Right atrium auricular region (tissue), 2 donors: ENCODE measurements at places on chromosomes 11 and 22. TPM values are rescaled to one million over a fixed set of nuclear protein-coding genes. Genes with fewer than 3 reads are reported as not detected.

NF2 gene
- 52.5 TPM for total RNA-seq

GGTLC3 gene
- total RNA-seq: not detected

SLC37A2 gene
- 4.2 TPM for total RNA-seq

OR5P2 gene
- total RNA-seq: not detected

GGT5 gene
- 58.7 TPM for total RNA-seq

HSPB2 gene
- 13.0 TPM for total RNA-seq

TBX1 gene
- total RNA-seq: 0.24 TPM

GRCh38 chr22:29380032-29380781 is 8.2 kb downstream of the AP1B1 start:
- DNase-seq: no peak

- DNase-seq: no peak
Measured at GRCh38 chr22:20022978-20023613, 2.2 kb downstream of the TANGO2 start.

DNA sequence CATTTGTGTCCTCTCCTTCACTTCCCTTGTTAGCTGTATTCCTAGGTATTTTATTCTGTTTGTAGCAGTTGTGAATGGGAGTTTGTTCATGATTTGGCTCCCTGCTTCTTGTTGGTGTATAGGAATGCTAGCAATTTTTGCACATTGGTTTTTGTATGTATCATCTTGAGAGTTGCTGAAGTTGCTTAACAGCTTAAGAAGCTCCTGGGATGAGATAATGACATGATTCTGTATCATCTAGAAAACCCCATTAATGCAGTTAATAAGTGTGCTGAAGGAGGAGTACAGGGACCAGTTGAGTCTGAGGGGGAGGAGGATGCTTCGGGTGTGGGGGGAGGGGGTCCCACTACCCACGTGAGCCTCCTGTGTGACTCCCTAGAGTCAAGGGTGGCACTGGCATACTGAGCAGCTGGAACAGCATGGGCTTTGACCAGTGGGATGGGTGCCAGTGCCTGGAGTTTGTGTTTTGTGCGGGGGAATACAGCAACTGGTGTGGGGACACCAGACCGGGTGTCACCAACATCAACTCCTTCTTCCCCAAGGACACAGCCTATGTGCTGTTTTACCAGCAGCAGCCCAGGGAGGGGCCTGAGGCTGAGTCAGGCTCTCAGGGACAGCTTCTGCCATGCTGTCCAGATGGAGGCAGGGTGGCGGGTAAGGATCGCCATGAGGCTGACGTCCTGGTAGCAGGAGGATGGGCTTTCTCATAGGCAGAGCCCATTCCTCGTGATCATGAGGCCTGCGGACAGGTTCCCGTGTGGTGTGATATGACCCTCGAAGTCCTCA is 24.1 kb downstream of the USP35 start:
- no peak for DNase-seq

DNA sequence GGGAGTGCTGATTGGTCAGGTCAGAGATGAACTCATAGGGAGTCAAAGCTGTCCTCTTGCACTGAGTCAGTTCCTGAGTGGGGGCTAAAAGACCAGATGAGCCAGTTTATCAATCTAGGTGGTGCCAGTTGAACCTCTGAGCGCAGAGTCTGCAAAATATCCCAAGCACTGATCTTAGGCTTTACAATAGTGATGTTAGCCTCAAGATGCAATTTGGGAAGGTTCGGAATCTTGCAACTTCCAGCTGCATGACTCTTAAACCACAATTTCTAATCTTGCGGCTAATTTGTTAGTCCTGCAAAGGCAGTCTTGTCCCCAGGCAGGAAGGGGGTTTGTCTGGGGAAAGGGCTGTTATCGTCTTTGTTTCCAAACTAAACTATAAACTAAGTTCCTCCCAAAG is 92.3 kb upstream of the PARVA start:
- DNase-seq: peak; percentile 53

DNA sequence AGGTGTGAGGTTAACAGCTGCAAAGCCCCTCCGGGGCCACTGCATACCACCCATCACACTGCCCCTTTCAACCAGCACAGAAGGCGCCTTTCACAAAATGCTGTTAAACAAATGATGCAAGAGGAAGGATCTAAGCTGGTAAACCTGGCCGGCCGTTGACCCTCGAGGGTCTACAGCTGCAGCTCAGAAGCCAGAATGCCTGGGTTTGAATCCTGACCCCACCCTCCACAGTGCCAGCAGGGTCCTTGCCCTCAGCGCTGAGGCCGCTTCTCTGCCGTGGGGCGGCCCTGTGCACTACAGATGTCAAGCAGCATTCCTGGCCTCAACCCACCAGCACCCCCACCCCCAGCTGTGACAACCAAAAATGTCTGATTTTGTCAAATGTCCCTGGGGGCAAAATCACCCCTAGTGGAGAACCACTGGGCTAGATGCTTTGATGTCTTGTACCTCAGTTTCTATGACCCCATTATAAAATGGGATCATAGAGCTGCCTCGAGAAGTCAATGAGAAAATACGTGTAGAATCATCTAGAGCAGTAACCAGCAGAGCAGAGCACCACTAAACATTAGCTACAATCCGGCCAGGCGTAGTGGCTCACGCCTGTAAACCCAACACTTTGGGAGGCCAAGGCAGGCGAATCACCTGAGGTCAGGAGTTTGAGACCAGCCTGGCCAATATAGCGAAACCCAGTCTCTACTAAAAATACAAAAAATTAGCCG is 77.9 kb downstream of the CELSR1 start:
- DNase-seq: no peak

- no peak for DNase-seq
Measured at GRCh38 chr11:117000014-117000737, 98.1 kb downstream of the SIK3 start.

DNA sequence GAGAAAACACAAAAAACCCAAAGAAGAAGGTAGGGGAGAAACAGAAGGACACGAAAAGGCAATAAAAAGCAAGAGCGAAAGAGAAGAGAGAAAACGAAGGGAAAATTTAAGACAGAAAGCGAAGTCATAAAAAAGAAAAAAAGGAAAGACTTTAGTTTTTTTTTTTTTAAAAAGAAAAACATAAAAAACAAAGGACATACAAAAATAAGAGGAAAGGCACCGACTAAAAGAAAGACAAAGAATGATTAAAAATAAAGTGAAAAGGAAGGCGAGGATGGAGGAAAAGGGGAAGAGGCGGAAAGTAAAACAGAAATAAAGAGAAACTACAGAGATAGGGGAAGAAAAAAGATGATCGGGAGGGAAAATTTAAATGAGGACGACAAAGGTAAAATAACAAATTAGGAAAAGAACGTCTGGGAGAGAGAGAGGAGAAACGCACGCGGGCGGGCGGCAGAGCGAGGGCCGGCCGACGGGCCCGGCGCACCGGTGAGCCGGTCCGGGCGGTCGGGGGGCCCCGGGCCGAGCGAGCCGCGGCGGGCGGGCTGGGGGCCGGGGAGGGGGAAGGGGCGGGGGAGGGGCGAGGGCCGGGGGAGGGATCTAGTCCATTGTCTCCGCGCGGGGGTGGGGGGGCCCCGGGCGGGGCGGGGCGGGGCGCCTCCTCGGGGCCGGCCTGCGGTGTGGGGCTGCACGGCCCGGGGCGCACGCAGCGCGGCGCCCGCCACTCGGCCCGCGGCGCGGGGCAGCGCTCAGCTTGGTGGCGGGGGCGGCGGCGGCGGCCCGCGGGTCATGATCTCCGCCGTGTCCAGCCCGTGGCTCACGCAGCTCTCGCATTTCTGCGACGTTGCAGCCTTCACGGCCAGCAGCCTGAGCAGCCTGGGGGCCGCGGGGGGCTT is at the start of gene TBX1:
TSS of gene TBX1 (plus strand) at position 721 of the 893 bp plus-strand sequence. CDS start at position 787, 66 bp downstream.
- no peak for DNase-seq

GRCh38 chr22:49628391-49629260 is 199.0 kb downstream of the BRD1 start:
- DNase-seq: no peak

DNA sequence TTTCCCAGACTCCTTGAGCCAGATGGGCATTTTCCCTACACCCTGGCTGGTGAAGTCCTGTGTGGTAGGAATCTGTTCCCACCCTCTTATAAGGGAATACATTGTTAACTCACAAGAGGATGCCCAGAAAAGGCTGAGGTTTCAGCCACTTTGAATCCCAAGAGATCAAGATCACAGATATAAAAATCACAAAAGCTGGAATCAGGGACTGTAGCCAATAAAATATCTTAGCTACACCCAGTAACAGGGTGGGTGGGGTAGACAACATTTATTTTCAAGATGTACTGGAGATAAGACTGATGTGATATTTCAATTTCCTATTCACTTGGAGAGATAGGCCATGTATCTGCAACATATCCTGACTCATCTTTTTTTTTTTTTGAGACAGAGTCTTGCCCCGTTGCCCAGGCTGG is 50.3 kb downstream of the COPB1 start:
- no peak for DNase-seq

DNA sequence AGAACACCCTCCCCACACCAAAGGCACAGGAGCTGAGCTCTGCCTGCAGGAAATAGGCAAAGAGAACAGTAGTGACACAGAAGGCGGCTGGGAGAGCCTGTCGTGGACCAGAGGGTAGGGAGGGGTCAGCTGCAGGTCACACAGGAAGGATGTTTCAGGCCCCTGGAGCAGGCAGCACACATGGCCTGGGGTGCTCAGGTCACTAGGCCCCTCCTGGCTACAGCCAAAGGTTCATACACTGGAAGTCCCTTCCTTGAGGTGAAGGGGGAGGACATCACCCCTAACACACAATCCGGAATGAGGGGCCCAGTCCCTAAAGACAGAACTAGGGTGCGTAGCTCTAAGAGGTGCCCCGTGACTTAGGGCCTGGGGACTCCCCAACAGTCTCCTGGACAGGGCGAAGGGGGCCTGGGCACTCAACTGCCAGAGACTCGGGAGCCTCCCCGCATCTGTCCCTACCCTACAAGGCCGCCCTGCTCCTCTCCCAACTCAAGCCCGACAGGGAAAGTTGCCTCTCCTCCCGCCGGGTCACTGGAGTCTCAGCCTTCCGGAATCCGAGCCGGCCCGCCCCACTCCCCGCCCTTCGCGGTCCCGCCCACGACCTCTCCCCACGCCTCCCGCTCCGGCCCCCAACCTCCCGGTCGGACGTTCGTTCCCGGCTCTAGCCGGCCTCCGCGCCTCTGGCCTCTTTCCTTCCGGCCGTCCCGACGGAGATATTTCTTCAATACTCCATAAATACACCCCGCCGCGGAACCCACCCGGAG is at the start of gene CYB5R2:
TSS of gene CYB5R2 (minus strand) at position 541 of the 764 bp plus-strand sequence. CDS start 675 bp downstream, outside the sequence.
- no peak for DNase-seq

DNA sequence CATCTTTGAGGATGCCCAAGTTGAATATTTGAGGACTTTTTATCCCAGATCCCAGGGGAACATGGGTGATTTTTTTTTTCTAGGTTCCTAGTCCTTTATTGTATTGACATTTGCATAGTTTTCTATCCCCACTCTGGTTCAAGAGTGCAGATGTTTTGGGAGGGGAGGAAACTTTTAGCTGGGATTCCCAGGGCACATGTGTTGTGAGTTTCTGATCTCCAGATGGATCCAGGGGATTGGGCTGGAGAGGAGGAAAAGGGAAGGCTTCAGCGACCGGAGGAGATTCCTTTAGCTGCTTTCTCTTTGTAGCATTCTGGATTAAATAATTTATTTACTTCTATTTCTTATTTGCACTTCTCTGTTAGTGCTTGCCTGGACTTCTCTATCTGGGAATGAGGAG is 14.7 kb upstream of the SORL1-AS1 start:
- DNase-seq: no peak

DNA sequence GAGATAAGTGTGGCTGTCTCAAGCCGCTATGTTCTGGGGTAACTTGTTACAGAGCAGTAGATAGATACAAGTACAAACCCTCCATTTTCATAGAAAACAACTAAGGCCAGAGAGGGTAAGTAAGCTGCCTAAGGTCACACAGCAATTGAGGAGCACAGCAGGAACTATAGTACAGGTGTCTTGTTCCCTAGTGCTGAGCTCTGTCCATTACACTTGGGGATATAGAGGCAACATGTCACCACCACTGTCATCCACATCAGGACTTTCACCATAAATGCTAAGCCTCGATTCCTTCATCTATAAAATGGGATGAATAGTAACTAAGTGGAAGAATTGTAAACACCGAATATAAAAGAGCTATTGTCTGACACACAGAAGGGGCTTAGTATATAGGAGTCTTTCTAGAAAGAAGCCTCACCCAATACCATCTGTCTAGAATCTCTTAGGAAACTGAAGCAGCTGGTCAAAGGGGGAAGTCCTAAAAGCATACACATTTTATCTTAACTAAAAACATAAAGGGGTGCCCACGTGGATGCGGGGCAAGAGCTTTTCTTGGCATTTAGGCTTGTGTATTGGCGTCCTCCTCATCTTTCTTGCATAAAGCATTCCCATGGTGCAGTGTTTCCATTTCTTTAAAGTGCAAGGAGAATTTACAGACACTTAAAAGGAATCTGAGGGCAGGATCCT is 93.8 kb upstream of the ALX4 start:
- no peak for DNase-seq

GRCh38 chr11:60370252-60370810 is 8.0 kb upstream of the MS4A7 start:
- DNase-seq: no peak

GRCh38 chr22:40597526-40598430 is 38.7 kb downstream of the MRTFA start:
- no peak for DNase-seq

GRCh38 chr11:9008011-9008550 is 4.3 kb upstream of the NRIP3 start:
- no peak for DNase-seq

- DNase-seq: no peak
Measured at GRCh38 chr11:93733474-93733873, 7.8 kb downstream of the TAF1D start.

DNA sequence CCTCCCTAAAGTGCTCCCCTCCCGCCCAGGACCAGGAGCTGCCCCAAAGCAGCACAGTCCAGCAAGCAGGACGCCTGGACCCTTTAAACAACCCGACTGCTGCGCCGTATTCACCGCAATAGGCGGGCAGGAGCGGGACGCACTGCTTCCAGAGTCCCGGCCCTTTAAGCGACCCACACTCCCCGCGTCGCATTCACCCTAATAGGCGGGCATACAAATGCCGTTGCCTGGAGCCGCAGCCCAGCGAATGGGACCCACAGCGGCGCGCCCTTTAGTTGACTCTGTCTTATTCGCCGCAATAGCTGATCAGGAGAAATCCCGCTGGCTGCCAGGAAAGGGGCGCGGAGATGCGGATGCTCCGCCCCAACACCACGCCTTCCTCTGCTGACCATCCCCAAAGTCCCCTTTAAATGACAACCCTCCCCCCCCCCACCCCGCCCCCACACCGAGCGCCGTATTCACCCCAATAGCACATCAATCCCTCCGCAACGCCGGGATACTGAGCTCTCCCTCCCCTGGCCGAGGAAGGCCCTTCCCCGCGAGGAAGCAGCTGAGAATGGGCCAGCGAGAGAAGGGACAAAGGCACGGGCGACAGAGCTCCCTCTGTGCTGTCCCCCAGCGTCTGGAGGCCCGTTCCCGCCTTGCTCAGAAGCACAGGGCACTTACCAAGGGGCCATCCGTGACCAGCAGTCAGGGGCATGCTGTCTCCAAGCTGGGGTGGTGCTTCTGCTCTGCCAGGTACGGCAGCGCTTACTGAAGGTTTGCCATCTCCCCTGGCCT is 4.7 kb downstream of the OSBPL5 start:
- DNase-seq: peak; percentile 95
